ENCODE measurements at places on chromosomes 1 and 21.

DNA sequence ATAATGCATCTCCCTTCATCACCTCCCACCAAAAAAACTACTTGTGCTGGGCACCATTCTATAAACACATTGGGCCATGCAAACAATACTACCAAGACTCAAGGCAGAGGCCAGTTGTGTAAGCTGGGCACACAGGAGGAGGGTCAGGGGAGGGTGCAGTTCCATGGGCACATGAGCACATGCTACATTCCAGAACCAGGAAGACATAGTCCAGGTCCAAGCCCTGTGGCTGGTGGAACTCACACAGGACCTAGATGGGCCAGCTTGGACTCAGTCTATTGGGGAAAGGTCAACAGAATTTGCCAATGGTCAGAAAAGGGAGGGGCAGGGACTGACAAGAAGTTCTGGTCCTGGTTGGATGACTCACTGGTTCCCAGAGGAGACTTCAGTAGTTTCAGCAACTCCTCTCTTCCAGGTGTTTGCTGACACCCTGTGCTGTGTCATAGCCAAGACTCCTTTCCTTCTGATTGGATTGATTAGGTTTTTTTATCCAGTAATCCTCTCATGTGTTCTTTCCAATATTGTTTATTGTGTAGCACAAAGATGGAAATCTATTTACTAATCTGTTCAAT, 249.7 kb downstream of the C1orf94 start:
- DNase-seq = no peak

GRCh38 chr1:86997538-86997937, 83.1 kb downstream of the HS2ST1 start:
- no peak for DNase-seq

DNA sequence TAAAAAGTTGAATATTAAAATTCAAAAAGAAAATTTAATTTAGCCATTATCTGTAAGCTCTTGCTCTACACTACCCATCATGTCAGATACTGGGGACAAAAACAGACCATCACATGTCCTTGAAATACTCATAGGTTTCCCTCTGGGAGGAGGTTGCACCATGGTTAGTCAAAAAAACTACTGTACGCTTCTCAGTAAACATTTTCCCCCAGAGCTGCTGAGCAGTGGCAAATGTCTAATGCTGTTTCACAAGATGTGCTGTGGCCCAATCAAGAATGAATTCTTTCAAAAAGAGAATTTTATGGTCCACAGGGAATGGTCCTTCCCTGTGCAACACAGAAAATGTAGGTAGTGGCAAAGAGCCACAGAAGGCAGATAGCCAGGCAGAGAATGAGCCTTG, 6.1 kb downstream of the SLC25A24 start:
- DNase-seq = no peak

DNA sequence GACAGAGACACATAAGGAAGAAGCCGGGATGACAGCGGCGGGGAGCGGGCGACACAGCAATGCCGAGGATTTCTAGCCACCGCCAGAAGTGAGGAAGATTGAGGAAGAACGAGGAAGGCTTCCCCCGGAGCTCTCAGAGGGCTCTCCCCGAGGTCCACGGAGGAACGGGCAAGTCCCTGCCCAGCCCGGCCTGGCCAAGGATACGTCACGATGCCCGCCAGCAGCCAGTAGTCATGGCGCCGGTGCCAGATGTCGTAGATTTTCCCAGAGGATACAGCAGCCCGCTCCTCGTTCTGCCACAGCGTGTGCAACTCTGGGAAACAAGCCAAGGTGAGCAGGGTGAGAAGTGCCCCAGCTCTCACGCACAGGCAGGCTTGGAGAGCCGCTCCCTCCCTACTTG, 65.9 kb downstream of the KCNAB2 start:
- DNase-seq = no peak
